M059J (cell line): ENCODE measurements at places on chromosomes 7 and 10.

GRCh38 chr10:71438761-71439160, 42.0 kb downstream of the CDH23 start:
- DNase-seq = no peak

DNA sequence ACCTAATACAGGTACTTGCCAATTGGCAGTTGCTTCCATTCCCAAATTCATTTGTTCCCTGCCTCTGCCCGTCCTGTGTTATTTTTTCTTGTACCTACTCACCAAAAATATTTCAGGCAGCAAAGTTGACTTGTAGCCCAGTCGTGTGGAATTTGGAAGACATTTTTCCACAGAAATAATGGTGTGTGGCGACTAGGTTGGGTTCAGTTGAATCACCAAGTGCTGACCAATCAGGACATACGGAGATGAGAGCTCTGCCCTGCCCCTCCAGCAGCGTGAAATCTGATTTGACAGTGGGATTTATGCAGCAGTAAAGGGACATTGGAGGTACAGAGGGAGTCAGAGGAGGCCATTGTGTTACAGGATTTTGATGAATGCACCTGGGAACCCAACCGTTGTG, 216.9 kb downstream of the CCDC3 start:
- no peak for DNase-seq

DNA sequence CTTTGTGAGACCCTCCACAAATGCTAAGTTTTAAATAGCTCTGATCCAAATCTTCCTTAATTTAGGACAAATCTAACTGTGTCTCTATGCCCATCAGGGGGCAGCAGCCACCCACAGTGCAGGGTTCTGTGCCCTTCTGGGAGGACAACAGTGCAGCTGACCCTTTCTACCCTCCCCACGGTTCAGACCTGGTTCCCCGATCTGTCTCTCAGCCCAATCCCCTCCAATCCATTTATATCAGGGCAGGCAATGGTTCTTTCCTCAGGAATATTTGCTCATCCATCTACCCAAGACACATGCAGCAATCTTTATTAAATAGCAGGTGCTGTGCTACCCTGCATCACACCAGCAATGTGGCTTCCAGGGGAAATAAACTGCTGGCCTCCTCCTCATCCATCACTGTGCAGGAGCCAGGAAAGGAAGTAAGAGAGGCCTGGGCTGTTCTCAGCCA, 4.0 kb upstream of the RBM28 start:
- DNase-seq = peak; percentile 65

DNA sequence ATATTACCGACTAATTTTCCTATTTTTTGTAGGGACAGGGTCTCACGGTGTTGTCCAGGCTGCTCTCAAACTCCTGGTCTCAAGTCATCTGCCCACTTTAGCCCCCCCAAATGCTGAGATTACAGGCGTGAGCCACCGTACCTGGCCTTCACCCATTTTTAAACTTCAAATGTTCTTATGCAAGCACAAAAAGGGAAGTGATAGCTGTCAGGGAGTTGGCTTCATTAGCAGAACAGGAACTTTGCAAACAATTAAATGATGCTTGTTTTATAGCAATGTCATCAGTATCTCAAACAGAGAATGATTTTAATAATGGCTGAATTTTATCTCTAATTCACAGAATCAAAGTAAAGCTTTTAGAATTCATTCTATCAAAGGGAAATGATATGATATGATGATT, 49.8 kb upstream of the FAM171A1 start:
- no peak for DNase-seq

DNA sequence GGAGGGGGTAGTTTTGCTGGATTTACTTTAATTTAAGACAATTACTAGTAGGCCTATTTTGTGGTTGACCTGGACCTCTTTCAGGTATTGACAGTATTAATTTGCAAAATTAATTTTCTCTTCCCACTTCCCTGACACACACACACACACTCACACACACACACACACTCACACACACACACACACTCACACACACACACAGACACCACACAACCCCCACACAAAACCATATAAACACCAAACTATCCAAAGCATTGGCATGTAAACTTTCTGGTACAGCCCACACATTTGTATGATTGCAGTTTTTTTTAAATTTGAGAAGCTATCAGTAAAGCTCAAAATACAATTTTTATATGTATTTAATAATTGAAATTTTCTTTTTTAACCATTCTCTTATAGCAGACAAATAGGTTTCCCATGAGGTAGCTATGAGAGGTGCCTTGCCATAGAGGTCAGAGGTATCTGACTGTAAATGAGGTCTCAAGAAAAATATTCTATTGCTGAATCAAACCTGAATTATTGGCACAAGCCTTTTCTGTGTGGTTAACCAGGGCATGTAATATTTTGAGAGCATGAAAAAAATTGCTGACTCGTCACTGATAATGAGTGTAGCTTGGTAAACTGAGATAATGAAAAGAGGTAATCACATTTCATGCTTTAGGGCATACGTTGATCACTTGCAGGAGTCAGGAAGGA, 306.5 kb downstream of the GATA3 start:
- peak; percentile 43 for DNase-seq

- DNase-seq = no peak
These were observed 426.5 kb upstream of the NFE2L3 start for GRCh38 chr7:25725451-25725850.

DNA sequence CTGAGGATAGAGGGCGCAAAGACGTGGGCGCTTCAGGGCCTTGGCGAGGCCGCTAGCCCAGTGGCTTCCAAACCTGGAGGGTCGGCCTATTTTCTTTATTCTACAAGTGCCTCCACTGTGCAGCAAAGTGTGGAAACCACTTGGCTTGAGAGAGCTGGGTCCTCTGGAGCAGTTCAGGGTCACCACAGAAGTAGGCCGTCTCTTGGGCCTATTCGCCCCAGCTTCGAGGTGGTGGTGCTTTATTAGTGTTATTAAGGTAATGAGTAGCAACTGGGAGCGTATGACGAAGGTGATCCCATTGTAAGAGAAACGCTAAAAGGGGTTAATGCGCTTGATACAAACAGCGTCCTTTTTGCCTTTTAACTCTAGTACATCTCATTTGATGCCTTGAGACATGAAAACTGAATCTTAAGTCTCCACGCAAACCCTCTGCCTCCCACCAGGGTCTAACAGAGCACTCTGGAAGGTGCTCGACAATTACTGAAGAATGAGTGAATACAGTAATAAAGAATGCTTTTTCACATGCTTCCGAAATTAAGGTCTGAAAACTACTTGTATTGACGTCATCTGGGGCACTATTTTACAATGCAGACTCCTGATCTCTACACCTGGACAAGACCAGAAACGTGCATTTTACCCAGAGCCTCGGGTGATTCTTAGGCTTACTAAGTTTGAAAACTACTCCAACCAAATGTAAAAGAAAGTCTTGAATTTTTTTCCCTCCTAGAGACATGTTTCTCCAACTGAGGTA, 647 bp upstream of the GSAP start:
- DNase-seq = no peak

DNA sequence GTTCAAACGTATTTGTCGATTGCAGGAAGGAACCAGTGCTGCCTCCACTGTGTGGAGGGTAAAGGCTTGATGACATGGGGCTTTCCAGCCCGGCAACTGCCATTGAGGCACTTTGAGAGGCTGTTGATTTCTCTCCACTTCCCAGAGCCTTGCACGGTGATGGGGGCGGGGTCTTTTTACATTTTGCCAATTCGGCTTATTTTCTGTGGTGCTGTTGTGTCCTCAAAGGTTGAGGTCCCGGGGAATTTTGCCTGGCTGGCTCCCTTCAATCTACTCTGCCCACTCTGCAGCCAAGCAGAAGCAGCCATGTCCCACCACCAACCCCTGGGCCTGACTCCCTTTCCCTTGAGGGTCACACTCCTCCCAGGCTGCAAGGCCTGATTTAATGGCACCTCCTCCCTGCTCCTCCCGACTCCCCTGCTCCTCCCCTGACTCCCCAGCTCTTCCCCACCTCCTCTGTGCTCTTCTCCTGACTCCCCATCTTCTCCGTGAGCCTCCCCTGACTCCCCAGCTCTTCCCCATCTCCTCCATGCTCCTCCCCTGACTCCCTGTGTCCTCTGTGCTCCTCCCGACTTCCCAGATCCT, 39.0 kb downstream of the OAT start:
- no peak for DNase-seq

DNA sequence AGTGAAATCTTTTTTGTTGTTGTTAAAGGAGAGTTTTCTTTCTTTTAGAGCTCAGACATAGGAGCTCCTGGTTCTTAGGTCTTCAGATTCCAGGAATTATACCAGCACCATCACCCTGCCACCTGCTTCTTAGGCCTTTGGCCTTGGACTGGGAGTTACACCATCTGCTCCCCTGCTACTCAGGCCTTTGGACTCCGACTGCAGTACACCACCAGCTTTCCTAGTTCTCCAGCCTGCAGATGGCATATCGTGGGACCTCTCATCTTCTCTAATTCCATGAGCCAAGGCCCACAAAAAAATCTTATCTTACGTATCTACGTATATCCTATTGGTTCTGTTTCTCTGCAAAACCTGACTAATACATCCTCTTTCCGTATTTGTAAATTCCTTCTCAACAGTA, 5.1 kb upstream of the TACC2 start:
- DNase-seq = no peak
